Activated T-cell treated with anti-CD3 and anti-CD28 coated beads for 48 hours (primary cell): ENCODE measurements at places on chromosomes 4 and X.

GRCh38 chr4:84681486-84682274 lies 98.8 kb downstream of the CDS1 start:
- DNase-seq, result no peak

GRCh38 chr4:185955826-185956543 lies 113.0 kb upstream of the TLR3 start:
- DNase-seq, result no peak

GRCh38 chr4:183426507-183426906 lies 17.9 kb upstream of the CDKN2AIP start:
- DNase-seq, result no peak

GRCh38 chr4:142778430-142778829 lies 67.7 kb downstream of the INPP4B start:
- no peak for DNase-seq

- no peak for DNase-seq
Measured at GRCh38 chrX:20231598-20231997, 35.1 kb downstream of the RPS6KA3 start.

DNA sequence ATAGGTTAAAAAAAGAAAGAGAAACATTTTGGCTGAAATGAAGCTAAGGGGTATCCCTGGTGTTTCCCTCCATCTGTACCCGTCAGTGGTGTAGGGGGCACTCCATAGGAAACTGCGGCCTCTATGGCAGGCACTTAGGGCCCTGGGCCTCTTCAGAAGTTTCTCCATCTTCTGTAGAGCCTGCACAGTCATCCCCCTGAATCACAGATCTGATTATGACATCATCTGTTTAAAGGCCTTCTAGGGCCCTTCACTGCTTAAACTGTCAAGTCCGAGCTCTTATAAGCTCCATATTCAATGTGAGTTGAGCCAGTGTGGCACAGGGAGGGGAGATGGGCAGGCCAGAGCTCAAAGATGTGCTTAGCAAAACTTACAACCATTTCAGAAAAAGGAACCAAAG lies 241.3 kb downstream of the NR3C2 start:
- no peak for DNase-seq

DNA sequence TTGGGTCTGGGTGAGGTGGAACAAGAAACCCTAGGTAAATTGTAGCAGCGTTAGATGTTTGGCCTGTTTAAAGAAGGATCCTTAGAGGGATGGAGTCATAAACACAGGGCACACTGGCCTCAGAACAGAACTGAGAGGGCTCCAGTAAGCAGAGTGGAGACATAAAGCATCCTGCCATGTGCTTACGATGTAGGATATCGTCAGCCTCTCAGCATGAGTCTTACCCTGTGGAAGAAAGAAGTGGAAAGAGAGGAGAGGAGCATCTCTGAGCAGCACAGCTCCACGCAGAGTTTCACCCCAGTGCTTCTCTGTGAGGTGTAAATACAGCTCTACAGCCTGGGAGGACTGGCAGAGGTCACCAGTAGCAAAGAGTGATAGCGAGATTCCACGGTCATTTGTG lies 27.8 kb upstream of the SORBS2 start:
- no peak for DNase-seq

GRCh38 chrX:88735835-88736234 lies 11.2 kb upstream of the CPXCR1 start:
- DNase-seq, result no peak

GRCh38 chr4:185139736-185140135 lies 3.3 kb upstream of the SLC25A4 start:
- DNase-seq, result no peak

DNA sequence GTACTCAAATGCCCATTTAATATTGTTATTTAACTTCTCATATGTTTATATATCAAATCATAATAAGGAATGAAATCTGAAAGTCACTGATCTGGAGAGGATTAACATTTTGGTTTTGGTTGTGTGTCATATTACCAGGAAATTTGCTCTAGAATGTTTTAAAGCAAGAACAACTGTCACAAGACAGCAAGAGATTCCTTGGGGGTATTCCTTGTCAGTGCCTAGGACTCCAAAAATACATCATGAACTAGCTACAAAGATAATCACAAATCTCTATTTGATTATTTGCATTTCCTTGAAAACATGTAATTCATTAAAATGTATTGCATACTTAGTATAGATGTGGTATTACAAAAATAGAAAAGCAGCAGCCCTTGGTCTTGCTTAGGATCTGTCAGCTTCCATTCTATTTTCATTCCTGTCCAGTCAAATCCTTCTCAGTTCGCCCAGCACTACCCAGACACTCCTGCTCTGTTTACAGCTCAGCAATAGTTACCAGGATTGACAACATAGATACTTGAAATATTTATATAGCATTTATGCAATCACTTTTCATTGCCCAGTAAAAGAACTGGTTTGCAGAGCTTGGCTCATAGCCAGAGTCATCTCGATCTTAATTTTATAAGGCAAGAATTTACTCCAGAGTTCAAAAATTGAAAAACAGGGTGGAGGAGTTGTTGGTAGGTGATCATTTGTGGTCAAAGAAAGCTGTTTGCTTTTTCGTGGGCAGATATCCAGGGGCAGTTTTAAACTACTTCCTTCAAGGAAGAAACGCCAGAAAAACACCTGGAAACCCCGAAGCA lies 9.2 kb upstream of the BMP3 start:
- DNase-seq, result no peak

DNA sequence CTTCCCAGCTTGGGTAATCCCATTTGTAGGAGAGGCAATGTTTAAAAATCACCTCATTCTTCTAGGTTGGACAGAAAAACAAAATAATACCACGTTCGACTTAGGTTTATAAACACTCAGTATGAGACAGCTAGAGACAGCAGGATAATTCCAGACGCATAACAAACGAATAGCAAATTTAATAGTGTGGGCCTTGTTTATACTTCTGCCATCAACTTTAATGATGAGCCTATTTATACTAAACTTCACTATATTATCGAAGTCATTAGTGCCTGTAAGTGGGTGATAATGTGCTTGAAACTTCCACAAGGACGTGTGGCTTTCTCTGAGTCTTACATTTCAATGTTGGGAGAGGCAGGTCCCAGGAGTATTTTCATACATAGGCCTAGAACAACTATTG lies 255.7 kb upstream of the PPARGC1A start:
- DNase-seq, result no peak

GRCh38 chr4:1534095-1534872 lies 128.0 kb upstream of the NKX1-1 start:
- no peak for DNase-seq

DNA sequence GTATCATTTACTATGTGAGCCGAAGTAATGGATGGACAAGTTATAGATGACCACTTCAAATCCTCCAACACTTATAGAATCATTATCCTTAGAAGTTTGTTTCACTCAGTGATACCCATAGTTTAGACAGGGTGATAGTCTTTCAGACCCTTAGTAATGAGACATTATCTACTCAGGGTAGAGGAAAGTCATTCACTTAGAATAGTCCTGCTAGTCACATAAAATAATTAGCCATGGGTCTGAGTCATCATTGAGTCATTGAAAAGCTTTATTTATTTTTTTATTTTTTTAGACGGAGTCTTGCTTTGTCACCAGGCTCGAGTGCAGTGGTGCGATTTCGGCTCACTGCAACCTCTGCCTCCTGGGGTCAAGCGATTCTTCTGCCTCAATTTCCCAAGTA lies 321.7 kb upstream of the FSTL5 start:
- DNase-seq, result no peak

GRCh38 chr4:178275671-178276360 lies 833.6 kb upstream of the AGA start:
- DNase-seq, result no peak

GRCh38 chrX:5891378-5891777 lies 337.3 kb downstream of the NLGN4X start:
- DNase-seq, result no peak

- DNase-seq, result no peak
Measured at GRCh38 chrX:68199062-68199848, 234.0 kb downstream of the OPHN1 start.
